Esophagus squamous epithelium (tissue), 5 donors: ENCODE measurements at places on chromosomes 1 and 21. TPM values are rescaled to one million over a fixed set of nuclear protein-coding genes. Genes with fewer than 3 reads are reported as not detected.
A peak's percentile ranks its signal among the peaks of the same experiment; 100 is the strongest.

DNA sequence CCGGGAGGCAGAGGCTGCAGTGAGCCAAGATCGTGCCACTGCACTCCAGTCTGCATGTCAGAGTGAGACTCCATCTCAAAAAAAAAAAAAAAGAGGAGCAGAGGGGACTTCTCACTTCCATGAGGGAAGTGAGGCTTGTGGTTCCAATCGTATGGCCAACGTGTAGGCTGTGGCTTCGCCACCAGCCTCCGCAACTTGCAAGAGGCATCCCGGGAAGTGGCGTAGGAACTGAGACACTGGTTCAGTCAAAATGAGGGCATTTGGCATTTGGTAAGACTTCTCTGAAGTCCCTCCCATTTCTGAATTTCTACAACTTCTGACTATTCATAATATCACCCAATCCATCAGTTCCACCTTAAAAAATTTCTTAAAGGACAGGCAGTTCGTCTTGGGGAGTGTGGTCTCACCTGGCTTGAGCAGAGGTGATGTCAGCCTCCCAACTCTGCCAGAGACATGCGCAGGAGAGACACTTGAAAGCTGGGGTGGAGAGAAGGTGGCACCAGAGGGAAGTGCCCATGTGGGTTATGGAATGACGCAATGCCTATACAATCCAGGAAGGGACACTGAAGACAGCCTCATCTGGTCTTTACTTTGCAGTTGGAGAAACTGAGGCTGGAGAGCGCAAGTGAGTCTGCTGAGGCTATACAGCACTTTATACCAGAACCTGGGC lies 17.2 kb downstream of the KAZN start:
- no peak for DNase-seq

- no peak for DNase-seq
Observed at GRCh38 chr1:59520194-59520593, 223.3 kb downstream of the FGGY start.

- DNase-seq, result no peak
Observed at GRCh38 chr1:184022668-184023067, 14.9 kb downstream of the COLGALT2 start.

DNA sequence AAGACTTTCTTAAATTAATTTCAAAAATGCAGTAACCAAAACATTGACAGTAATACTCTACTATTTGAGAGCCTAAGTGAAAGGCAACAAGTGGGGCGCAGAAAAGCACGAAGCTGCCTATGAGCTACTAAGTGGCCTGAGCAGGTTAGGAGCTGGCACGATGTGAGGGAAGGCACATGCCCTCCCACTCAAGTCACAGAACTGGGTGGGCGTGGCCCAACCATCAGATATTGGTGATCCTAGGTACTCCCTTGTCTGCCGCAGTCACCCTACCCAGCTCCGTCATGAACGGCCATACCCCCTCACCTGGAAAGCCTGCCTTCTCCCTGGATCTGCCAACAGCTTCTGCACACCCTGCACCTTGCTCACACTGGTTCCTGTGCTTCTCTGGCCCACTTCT lies 40.8 kb downstream of the SSBP3 start:
- no peak for DNase-seq

DNA sequence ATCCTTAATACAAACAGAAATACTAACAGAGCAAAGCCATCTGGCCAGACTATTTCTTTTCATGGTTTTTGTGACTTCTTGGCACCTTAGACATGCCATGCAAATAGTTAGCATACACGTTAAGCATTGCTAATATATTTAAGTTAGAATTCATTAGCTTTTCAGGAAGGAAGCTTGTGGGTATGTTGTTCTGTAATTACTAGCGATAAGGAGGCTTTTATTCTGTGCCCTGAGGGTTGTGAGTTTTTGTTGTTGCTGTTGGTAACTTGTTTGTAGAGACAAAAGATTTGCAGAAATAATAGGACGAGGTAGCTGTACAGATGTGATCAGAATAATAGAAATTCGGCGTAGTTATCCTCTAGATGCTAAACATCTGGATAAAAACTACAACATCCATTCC lies 305.3 kb downstream of the TM2D1 start:
- no peak for DNase-seq

- DNase-seq, result peak; percentile 22
Observed at GRCh38 chr1:38559446-38560165, 300.0 kb downstream of the RRAGC start.

DNA sequence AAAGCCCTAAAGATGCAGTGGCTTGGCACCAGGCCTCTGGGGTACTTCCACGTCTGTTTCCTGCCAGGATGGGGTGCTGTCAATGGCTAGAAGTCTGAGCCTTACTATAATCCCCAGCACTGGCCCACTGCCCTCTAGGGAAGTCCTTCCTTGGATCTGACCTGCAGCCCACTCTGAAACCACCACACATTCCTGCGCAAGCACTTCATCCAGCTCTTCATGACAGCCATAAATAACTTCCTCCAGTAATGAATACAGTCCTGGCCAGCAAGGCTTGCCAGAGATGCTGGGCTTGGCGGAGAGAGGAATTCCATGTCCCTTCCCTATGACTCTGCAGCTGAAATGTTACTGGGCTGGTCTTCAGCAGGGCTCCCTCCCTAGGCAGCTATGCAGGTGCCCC lies 32.6 kb downstream of the ALPL start:
- DNase-seq, result no peak

DNA sequence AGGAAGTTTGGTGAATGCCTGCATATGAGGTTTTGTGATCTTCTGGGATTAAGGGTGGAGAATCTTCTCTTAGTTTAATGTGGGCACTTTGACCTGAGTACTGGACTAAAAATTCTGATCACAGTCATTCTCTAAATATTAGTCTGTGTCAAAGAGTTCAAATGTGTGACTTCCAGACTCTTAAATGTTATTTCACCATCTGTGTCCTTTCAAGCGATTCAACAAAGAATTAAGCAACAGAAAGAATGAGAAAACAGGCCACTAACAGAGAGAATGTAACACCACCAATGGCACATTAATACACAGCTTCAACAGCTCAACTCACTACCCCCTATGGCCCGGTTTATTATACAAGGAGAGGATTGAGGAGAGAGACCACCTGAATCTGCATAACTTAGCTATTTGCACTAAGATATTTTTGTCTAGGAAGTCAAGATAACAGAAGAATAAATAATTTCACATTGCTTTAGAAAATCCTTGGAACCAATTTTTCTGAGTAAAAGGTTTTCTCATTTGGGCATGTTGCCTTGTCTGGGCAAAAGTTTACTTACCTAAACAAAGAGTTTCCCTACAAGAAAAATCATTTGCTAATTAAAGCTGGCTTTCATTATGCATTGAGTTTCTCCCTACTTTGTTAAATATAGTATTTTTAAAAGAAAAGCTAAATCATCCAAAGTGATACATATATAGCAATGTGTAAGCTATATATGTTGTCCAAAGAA lies 1313.7 kb downstream of the NCAM2 start:
- no peak for DNase-seq

- no peak for DNase-seq
Observed at GRCh38 chr1:75812065-75812464, 15.4 kb downstream of the MSH4 start.

DNA sequence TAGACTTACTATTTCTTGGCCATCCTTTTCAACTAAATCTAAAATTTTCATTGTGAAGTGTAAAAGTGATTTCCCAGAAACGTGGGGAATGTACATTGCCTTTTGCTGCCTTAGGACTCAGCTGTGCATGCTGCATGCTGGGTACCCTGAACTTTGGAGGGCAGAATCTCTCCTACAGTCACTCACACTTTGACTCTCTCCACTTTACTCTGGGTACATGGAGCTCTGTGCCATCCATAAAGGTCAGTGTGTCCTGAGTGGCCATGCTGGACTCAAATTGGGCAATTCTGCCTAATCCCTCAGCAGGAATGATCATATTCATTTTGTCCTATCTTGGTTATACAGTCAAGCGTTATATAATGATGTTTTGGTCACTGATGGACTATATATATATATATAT lies 105.6 kb downstream of the NR5A2 start:
- no peak for DNase-seq

- no peak for DNase-seq
Observed at GRCh38 chr1:183200451-183200850, 14.4 kb downstream of the LAMC2 start.

DNA sequence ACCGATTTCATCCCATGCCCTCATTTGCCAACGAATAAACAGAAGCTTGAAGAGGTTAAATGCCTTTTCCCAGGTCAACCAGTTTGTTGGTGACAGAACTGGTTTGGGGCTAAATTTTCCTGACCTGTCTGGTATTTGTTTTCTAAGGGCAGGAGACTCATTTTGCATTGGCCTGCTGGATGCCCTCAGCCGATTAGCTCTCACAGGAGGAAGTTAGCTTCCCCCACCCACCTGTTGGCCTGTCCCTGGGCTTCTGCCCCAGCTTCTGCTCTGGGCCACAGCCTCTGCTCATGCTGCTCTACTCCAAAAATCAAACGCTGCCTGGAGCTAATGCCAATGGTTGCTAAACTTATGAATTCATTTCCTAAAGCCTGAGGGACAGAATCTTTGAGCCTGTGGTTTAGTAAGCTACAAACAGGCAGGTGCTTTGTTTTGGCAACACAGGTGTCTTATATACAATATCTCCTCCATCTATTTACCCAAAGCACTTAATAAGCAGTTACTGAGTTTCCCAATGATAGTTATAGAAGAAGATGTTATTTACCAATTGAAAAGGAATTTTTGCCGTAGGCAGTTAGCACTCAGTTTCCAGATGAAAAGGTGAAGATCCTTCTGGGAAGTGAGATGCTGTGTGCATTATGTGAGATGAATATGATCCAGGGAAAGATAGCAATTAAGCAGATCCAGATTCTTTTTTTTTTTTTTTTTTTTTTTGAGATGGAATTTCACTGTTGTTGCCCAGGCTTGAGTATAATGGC lies 82.3 kb downstream of the TM2D1 start:
- no peak for DNase-seq

GRCh38 chr1:9844756-9845155 lies 21.0 kb upstream of the CLSTN1 start:
- DNase-seq, result no peak

- no peak for DNase-seq
Observed at GRCh38 chr1:241012708-241013340, 344.2 kb downstream of the RGS7 start.

DNA sequence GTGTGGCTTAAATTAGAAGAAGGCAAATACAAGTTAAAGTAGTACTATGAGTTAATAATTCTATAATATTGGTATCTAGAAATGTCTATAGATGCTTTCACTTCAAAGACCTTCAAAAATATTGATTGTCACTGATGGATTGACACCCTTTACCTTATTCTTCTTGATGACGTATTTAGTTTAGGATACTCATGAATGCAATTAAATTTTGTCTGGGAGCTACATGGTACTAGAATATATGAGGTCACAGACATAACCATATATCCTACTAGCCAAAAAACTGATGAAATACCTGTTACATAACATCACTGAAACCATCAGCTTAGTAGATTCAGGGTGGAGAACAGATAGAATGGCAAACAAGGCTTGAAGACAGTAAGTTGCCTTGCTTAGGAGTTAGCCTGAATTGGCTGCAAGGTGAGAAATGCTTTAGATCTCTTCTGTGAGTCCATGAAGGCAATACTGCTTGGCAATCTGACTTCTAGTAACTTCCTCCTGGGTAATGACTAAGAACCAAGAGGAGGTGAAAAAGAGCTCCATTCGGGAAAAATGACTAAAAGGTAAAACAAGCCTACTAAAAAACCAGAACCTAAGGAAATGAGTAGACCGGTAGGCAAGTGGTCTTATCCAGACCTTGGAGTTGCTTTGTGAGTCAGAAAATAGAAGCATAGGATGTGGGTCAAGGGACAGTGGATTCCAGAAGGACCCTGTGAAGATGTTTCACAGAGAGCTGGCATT lies 16.9 kb upstream of the ARHGAP29 start:
- no peak for DNase-seq

- no peak for DNase-seq
Observed at GRCh38 chr1:55951291-55951690, 628.1 kb downstream of the PLPP3 start.

DNA sequence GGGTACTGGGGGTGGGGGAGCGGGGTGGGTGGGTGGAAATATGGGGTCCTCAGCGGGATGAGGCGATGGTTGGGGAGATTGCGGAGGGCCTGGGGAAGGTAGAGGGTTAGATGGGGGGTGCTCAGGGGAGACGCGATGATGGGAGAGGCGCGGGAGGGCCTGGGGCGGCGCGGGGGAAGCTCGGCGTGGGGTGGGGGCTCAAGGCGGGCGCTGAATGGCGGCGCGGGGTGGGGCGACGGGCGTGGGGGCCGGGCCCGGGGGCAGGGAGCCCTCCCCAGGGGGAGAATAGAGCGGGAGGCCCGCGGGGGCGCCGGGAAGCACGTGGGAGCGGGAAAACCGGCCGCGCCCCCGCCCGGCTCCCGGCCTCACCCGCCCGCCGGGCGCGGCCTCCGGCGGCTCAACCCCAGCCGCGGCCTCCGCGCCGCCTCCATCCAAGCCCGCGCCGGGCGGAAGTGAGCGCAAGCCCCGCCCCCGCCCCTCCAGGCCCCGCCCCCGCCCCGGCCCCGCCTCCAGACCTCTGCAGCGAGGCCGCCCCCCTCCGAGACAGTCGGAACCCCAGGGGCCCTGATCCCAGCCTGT lies at the start of gene FAAP20:
TSS of gene FAAP20 (minus strand) at position 454 of the 579 bp plus-strand sequence. CDS start at position 431, 23 bp downstream.
- DNase-seq, result no peak

- no peak for DNase-seq
Observed at GRCh38 chr1:40079774-40080400, 17.2 kb downstream of the PPT1 start.

DNA sequence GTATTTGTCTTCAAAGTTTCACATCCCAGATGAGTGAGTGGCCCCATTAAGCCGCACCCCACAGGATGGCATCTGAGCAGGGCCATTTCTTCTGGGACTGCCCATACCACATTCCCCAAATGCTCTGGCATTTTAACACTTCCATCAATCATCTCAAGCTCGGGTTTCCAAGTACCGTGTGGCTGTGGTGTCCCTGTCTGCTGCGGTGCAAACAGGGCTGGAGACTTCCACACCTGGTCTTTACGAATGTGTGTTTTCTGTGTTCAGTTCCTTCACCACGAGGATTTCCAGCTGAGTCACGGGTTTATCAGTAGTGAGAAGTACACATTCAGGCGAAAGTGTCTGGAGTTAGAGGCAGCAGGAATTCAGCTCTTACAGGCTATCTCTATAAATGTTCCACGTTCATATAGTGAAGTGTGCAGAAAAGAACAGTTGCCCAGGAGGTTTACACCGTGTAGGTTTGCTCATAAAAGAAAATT lies 195.2 kb downstream of the RHOU start:
- DNase-seq, result no peak

HSPA6 gene
- total RNA-seq, result 3.9 TPM

KAZN gene
- 25.0 TPM for total RNA-seq

CBS gene
- 1.1 TPM for total RNA-seq

NUCKS1 gene
- 73.4 TPM for total RNA-seq

FOXO6 gene
- total RNA-seq, result 0.38 TPM

RGS8 gene
- total RNA-seq, result not detected

FCN3 gene
- total RNA-seq, result 4.6 TPM

CITED4 gene
- 40.6 TPM for total RNA-seq

AMY2A gene
- 3.2 TPM for total RNA-seq

FCRLB gene
- total RNA-seq, result 0.95 TPM
